K562 (cell line): ENCODE measurements at places on chromosomes 5 and 9.

DNA sequence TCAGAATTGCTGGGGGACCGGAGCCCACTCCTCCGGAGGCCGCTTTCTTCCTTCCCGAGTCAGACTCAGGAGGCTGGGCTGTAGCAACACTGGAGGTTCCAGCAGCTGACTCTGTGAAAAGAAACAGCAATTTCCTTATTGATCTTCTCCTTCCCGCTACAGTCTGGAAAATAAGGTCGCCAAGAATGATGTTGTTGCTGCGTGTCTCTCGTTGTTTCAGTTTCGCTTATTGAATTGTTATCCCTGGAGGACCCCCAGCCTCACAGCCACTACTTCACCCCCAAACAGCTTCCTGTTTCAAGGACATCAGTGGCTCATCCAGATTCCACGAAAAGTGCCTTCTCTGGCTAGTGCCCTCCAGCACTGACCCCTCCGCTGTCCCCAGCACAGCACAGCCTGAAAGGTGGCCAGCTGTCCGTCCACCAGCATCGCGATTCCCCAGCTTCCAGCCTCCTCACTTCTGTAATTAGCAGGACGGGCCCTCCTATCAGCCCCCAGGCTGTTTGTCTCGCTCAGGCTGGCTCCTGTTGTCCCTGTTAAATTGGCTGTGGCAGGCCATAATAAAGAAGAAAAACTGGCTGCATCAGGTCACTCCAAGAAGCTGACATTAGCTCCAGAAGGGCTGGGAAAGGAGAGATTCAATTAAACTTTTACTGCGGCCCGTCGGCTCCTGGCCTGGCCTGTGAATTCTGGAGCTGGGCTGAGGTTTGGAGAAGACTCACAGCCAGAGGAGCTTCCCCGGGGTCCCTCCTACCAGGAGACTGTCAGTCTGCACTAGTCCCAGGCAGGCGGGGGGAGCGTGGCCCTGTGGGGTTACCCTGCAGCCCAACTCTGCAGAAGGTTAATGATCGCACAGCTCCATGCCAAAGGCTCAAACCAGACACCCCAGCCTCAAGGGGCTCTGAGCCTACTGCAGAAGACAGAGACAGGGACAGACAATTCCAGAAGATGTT lies 40.5 kb downstream of the OLFM1 start:
- no peak for DNase-seq

DNA sequence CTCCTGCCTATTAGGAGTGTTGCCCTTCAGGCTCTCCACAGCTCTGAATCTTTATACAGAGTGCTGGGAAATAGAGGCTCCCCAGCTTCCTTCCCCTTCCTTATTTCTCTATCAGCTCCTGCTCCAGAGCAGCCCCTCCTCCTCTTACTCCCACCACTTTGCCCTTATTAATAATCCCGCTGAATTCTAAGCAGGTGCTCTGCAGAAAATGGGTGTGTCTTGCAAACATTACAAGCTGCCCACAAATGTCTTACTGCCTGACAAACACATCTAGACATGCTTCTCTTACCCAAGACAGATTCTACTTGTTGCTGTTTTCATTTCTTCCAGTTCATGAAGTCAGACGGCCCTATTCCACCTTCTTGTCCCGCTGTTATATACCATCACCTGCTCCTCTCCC lies 6.4 kb downstream of the PHF24 start:
- DNase-seq = no peak

DNA sequence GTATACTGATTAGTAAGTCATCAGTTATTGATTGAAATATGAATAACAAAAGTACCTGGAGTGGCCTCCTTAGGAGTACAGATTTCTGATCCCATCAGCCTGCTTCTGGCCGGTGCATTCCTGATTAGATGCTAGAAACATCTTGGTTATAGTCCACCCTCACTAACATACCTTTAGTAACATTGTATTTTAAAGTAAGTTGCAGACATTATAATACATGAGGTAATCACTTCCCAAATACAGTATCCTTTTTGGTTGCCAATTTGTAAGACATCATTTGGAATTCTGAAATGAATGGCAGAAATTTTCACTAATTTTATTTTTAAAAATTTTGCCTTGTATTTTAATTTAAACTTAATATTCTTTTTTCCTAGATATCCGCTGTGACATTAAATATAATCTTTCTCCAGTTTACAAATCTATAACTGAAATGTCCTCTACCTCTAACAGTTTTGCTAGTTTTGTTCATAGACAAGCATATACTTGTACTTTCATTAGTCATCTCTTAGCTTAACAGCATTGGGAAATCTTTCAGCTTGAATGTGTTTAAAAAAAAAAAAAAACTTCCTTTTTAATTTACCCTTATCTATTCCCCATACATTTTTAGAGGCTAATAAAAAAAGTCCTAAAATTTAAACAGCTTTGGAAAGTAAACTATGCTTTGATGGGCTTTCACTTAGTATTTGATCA lies 178.9 kb downstream of the XRCC4 start:
- DNase-seq = no peak

- DNase-seq = peak; percentile 52
These were observed 44.0 kb upstream of the MAP1B start for GRCh38 chr5:72063219-72063819.
